ENCODE measurements at places on chromosomes 3 and 15.

- DNase-seq, result no peak
These were observed 452.2 kb downstream of the IL5RA start for GRCh38 chr3:2657971-2658370.

GRCh38 chr3:39407773-39408492 is 1.4 kb downstream of the RPSA start:
- DNase-seq, result peak; percentile 41

GRCh38 chr15:39204031-39204430 is 376.8 kb upstream of the THBS1 start:
- DNase-seq, result peak; percentile 23

GRCh38 chr15:78272776-78273175 is 8.4 kb downstream of the DNAJA4 start:
- DNase-seq, result no peak

Data from foreskin fibroblast (primary cell).